Activated T-cell treated with anti-CD3 and anti-CD28 coated beads for 48 hours (primary cell): ENCODE measurements at places on chromosomes 11 and 22.

DNA sequence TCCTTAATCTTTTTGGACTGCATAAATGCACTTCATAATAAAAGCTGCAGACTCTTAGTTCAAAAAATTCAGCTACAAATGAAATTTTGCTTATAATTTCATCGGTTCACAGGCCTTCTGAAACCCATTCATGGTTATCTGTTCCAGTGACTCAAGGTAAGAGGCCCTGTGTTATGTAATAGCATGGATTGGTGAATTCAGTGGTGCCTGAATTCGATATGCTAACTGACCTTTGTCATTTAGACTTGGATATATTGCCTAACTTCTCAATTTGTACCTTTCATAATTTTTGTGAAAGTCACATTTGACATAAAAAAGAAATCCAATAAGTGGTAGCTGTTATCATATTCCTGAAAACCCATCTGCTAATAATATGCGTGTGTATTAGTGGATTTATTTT is 349.9 kb upstream of the KIRREL3 start:
- DNase-seq = no peak

DNA sequence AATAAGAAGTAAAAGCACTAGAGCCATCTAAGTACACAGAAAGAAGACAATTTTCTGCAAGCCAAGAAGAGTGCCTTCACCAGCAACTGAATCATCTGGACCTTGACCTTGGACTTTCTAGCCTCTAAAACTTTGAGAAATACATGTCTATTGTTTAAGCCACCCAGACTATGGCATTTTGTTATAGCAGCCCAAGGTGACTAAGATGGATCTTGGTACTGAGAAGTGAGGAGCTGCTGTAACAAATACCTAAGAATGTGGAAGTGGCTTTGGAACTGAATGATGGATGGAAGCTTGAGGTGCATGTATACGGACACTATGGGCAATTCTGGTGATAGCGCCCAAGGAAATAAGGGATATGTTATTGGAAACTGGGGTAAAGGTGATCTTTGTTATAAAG is 14.9 kb downstream of the CFAP300 start:
- DNase-seq = no peak

- DNase-seq = no peak
Measured at GRCh38 chr22:47651216-47651987, 889.0 kb downstream of the TBC1D22A start.

GRCh38 chr11:77548552-77549445 is 41.0 kb upstream of the AQP11 start:
- DNase-seq = no peak

DNA sequence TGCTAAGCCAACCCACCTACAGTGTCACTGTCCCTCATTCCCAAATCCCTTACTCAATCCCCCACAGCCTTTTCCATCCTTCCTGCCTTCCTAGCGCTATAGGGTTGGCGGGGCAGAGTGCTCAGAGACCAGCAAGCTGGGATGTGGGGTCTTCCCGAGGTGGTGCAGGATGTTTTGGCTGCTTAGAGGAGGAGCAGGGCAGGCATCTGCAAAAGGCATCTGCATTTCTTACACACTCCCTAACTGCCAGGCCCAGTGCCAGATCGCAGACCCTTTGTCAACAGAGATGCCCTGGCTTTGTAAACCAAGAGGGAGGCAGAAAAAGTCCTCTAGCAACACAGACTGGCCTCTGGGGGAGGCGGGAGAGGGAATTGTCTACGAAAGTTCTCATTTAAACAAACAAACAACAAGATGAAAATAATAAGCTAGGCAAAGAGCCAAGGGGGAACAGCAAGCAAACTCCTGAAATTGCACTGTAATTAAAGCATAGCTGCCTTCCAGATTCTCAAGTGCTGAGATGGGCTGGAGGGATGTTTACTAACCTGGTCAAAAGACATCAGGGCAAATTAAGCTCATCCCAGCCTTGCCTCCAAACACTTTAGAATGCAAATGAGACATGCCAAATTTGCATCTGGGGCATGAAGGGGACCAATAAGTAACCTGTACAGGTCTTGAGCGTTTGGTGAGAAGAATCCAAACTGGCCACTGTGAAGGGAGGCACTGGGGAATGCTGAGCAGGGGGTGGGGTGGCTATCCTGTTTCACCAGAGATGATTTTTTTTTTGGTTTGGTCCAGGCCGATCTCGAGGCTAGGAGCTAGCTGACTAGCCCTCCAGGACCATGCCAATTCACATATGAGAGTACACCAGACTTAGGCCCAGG is 38.1 kb upstream of the ADA2 start:
- no peak for DNase-seq

DNA sequence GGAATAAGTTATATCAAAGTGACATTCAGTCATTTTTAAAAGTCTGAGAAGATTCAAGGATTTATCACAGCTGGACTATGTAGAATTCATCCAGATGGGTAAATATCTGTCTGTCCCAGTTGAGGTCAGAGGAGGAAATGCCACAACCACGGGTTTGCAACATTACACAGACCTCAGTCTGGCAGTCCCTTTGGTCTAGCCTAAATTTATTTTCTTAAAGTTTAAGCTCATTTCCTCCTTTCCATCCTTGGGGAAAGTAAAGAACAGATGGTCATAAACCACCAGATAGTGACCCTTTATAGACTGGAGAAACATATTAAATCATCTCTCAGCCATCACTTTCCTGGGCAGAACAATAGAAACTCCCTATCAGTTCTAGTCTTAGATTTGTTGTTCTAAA is 238.4 kb upstream of the DDI1 start:
- DNase-seq = no peak
